Naive thymus-derived CD4-positive, alpha-beta T cell (primary cell): ENCODE measurements at places on chromosomes 2 and 18. TPM values are rescaled to one million over a fixed set of nuclear protein-coding genes. Genes with fewer than 3 reads are reported as not detected.

Gene CYTIP
- 322 TPM for total RNA-seq

Gene C2orf78
- not detected in 2 replicates for total RNA-seq

Gene CD8A
- total RNA-seq = 1.4 TPM

Gene SERPINB13
- total RNA-seq = not detected in 2 replicates

Gene CCL20
- total RNA-seq = not detected

Gene RELCH
- total RNA-seq = 62.1 TPM

Gene IL36RN
- not detected for total RNA-seq

Gene PRKAG3
- not detected for total RNA-seq

Gene ELOA2
- not detected for total RNA-seq

Gene UGT1A10
- total RNA-seq = not detected

DNA sequence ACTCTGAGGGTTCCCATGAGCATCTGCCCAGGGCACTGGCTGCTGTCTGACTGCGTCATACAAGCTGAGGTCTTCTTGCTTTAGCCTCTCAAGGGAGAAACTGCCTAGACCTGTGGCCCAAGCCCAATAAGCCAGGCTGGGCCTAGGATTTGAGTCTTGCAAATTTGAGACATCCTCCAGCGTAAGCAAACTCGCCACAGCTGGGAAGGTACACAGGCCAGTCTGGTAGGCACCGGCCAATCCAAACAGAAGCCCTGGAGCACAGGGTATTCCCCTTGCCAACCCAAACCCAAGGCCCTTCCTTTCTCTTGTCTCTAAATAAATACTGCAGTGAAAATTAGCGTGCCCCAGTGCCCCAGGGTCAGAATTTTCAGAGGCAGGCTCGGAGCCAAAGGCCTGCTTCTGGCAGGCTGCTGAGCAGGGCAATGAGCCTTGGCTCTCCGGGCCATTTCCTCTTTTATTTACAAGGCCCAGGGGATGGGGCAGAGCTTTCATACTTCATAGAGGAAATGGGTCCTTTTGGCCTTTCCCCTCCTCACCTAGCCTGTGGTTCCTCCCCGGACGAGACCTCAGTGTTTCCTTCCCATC, 33.3 kb downstream of the POLR1A start:
- DNase-seq = no peak

DNA sequence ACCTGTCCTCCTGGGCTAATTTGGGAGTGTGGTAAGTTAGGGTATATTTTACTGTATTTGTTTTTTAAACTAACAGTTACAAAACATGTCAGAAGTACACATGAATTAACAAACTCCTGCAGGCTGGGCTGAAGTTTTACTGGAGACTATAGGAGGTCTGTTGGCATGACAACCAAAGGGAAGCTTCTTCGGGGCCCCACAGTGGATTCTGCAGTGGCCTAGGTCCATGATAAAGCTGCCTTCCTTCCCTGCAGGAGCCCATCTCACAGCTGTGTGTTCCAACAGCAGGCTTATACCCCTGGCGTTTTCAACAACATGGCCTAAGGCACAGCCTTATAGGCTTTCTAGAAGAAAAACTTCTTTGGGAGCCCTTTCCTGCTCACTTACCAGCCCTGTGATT, 128.0 kb upstream of the SETBP1 start:
- no peak for DNase-seq

- no peak for DNase-seq
Observed at GRCh38 chr18:22639561-22639960, 221.8 kb upstream of the CTAGE1 start.

GRCh38 chr2:176643646-176644045, 374.4 kb downstream of the MTX2 start:
- DNase-seq = no peak

GRCh38 chr2:2010251-2010650, 265.9 kb upstream of the PXDN start:
- DNase-seq = no peak

DNA sequence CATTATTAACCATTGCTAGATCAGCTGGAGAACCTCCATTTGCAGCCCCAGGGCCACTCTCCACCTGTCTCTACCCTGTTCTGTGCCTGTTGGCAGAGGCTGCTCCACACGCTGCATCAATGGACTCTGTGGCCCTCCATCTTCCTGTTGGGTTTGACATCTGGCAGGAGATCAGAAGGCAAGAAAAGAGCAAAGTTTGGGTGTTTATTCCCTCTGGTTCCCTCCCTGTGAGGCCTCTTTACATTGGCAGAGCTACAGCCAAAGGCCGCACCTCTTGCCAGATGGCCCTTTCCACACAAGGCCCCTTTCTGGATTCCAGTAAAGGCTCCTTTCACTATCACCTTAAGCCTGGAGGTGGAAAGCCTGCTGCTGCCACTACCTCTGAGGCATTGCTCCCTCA, 110.9 kb upstream of the RND3 start:
- DNase-seq = no peak

DNA sequence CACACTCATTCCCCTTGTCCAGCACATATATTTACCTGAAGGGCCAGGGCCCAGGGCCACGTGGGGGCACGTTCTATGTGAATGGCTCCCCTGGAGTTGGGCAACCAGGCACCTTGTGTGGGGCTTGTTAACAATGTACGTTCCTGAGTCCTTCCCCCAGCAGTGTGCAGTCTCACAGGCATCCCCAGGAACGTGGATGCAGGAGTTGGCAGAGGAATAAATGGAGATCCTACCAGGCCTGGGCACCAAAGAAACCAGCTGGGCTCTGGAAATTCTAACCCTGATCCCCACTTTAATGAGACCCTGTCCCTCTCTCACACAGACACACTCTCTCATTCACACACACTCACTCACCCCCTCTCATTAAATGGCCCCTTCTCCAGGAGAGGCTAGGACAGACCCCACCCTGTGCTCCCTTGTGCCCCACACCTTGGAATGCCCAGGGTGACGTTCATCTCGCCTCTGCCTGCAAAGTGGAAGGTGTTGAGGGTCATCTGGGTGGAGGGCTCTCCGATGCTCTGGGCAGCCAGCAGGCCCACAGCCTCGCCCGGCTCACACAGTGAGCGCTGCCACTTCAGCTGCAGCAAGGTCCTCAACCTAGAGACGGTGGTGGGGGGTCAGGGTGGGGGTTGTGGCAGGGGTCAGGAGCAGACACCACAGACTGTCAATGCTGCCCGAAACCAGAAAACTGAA, 65.6 kb downstream of the POLR1A start:
- no peak for DNase-seq

DNA sequence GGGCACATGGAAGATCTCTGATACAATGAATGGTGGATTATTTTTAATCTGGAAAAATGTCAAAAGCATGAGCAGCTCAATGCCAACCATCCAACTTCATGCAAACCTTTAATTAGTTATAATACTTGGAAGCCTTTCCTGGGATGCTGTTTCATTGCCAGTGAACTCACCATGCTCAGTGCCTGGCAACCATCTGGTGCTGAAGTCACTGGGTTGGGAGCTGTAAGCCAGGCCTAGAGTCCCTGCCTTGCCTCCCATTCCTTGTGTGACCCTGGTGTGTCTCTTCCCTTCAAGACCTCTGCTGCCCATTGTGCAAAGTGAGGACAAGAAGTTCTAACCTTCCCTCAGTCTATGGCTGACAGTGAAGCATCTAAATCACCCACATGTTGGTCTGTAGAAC, 458.7 kb downstream of the RNF144A start:
- no peak for DNase-seq

- DNase-seq = no peak
Observed at GRCh38 chr2:28206762-28207161, 185.9 kb upstream of the FOSL2 start.

DNA sequence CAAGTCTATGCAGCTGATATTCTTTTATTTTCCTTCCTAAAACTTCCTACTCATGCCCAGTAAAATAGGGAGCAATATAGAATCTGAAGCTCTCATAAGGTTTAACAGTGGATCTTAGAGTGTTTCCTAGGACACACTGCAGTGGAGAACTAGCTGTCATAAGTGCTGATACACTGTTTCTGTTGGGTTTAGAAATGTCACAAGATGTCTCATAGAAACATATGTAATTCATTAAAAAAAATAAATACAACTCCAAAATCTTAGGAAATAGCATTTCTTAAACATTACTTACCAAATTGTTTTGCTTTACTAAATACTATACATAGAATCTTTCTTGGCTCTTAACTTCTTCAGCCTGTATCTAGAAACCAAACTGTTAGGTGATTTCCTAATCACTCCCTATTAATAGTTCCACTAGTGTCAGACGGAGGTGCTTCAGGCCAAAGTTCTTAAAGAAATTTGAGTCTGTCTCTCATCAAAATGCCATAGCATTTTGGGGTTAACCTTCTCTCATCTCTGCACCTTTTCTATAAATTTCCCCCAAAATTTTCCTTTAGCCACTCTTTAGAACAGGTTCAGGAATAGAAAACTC, 93.7 kb downstream of the CERKL start:
- no peak for DNase-seq

- DNase-seq = no peak
Observed at GRCh38 chr18:74942319-74942910, 266.5 kb downstream of the PTGR3 start.

- DNase-seq = no peak
Observed at GRCh38 chr2:157946919-157947557, 70.9 kb upstream of the ACVR1 start.

DNA sequence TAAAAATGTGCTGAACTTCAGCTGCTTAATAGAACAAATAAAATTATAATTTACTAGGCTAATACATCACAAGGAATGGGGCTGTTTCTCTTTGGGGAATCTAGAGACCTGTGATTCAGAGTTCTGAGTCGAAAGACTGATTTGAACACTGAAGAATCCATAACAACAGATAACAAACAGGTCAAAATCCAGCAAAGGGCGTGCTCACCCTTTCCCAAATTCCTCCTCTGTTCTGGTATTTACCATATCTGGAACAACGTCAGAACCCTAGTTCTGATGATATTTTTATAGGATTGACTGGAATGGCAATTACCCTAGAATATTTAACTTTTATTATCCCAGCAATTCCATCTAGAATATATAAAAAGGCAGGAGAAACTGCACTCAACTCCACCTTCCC, 66.0 kb upstream of the ITGA6 start:
- no peak for DNase-seq

DNA sequence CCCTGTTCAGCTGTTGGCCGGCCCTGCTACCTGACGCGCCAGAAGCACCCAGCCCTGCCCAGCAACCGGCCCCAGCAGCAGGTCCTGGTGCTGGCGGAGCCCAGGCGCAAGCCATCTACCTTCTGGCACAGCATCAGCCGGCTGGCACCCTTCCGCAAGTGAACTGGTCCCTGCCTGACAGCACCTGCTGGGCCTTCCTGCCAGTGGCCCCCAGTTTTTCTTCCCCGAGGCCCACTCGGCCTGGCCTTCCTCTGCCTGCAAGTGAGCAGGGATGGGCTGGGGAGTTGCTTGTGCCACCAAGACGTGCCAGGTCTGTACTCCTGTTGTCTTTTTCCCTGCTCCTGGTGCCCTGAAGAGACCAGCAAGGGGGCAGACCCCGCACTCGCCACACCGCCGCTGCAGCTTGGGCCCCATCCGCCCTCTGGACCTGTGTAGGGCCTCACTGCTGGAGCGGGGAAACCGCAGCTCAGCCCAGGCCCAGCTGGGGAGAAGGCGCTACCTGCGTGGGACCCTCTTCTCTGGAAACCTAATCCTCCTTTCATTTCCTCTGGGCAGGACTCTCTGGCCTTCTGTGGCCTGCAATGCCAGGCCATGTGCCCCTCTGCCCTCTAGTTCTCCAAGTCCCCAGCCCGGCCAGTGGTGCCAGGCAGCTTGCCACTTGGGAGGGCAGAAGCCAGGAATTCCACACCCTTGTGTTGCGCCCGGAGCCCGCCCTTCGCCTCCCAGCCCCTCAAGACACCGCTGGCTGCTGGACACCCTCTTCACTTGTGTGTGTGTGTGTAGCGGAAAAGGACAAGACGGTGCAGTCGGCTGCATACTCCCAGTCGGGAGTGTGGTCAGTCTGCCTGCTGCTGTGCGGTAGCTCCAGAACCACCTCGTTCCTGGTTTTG, 47.0 kb downstream of the FAM168B start:
- DNase-seq = no peak

DNA sequence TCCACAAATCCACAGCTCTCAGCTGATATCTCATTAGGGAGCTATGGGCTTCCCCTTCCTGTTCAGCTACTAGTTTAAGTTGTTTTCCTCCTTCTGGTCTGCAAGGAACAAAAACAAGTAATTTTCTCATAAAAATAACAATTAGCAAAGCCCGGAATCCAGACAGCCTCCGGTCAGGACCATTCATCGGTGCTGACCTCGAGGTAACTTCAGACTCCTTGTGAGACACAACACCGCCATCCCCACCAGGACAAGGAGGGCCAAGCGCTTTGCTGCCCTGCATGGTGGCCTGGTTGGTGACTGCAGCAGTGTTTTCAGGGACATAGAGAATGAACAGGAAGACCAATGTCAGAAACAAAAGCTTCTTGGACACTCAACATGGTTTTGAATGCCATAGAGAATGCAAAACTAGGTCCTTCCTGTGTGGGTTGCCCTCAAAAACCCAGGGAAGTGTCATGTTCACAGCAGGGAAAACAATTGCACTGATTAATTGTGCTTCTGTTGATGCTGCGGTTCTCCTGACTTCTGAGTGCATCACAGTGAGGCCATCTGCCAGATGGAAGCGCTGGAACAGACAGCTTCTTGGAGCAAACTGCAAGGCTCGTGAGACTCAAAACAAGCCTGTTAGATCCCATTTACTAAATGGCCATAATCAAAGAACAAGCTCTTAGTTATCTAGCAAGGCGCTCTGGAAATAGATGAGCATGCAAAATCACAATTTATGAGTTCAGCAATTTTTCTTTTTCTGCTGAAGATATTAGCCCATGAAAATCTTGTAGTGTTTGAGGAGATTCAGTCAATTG, 77.1 kb downstream of the HS1BP3 start:
- DNase-seq = no peak

- no peak for DNase-seq
Observed at GRCh38 chr2:231308631-231309428, 86.7 kb upstream of the B3GNT7 start.

- DNase-seq = no peak
Observed at GRCh38 chr2:6557737-6558136, 308.0 kb downstream of the CMPK2 start.

GRCh38 chr18:24270937-24271380, 126.7 kb downstream of the OSBPL1A start:
- DNase-seq = no peak

DNA sequence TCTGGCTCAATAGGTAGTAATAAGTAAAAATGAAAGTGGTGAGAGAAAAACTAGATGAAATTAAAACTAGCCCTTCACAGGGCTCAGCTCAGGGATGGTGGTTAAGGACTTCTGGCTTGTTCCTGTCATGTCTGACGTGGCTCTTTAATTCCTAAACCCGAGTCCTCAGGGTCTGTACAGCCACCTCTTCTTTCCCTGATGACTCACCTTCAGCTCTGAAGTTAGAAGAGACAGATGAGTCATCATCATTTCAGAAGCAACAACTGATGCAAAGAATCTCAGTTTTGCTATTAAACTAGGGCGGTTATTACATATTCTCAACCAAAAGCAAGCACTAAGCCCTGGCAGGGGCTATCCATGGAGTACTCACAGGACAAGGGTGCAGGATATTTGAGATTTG, 24.0 kb upstream of the ITGB6 start:
- DNase-seq = no peak

GRCh38 chr2:180405520-180405919, 398.4 kb upstream of the CWC22 start:
- DNase-seq = no peak

GRCh38 chr18:37465958-37466357, 99.6 kb downstream of the CELF4 start:
- DNase-seq = no peak

GRCh38 chr2:98911126-98911375, 25.0 kb downstream of the CRACDL start:
- no peak for DNase-seq

- no peak for DNase-seq
Observed at GRCh38 chr18:67410075-67411070, 106.1 kb downstream of the DSEL start.
